Left lung (tissue), 14 donors: ENCODE measurements at places on chromosomes 4 and X. TPM values are rescaled to one million over a fixed set of nuclear protein-coding genes. Genes with fewer than 3 reads are reported as not detected.

TCEAL9 gene
- 55.0 TPM for total RNA-seq

NLGN4X gene
- total RNA-seq: 0.45 TPM

CENPVL1 gene
- total RNA-seq: not detected

NAA11 gene
- not detected for total RNA-seq

MTMR8 gene
- total RNA-seq: 2.5 TPM

SOWAHB gene
- total RNA-seq: 6.3 TPM

PAK3 gene
- 3.1 TPM for total RNA-seq

TCEANC gene
- total RNA-seq: 3.5 TPM

HTN1 gene
- not detected for total RNA-seq

JCHAIN gene
- 184 TPM for total RNA-seq
